ENCODE measurements at places on chromosomes 1 and 21. TPM values are rescaled to one million over a fixed set of nuclear protein-coding genes. Genes with fewer than 3 reads are reported as not detected.

- H3K27me3 ChIP-seq, result peaks cover 43% of the 10 kb centered on the region
- no peaks in the 10 kb centered on the region for H3K36me3 ChIP-seq
- H3K27ac ChIP-seq, result no peak overlapping the region
- H3K4me3 ChIP-seq, result no peak overlapping the region
- DNase-seq, result no peak
Measured at GRCh38 chr1:86155807-86156565, 586 bp downstream of the COL24A1 start.

GRCh38 chr1:230568008-230568407, 74.3 kb upstream of the COG2 start:
- H3K4me3 ChIP-seq, result no peak overlapping the region
- no peak overlapping the region for H3K27ac ChIP-seq
- peak; percentile 13 for DNase-seq
- peaks cover 2% of the 10 kb centered on the region for H3K4me1 ChIP-seq

GRCh38 chr1:244735876-244736561, 83.1 kb downstream of the DESI2 start:
- H3K27ac ChIP-seq, result no peak overlapping the region
- no peaks in the 10 kb centered on the region for H3K36me3 ChIP-seq
- DNase-seq, result no peak
- no peak overlapping the region for H3K4me3 ChIP-seq
- H3K4me1 ChIP-seq, result peaks cover 2% of the 10 kb centered on the region

- no peak overlapping the region for H3K4me3 ChIP-seq
- H3K27me3 ChIP-seq, result no peaks in the 10 kb centered on the region
- H3K27ac ChIP-seq, result no peak overlapping the region
- no peak for DNase-seq
Measured at GRCh38 chr1:164577291-164577690, 18.3 kb downstream of the PBX1 start.

DNA sequence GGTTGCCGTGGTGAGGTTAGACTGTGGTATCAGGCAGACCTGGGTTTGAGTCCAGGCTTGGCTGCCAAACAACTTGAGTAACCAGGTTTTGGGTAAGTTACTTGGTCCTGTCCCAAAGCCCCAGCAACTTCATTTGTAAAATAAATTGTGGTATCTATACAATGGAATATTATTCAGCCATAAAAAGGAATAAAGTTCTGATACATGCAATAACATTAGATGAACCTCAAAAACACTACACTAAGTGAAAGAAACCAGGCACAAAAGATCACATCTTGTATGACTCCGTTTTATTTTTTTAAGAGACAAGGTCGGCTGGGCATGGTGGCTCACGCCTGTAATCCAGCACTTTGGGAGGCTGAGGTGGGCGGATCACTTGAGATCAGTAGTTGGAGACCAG, 16.4 kb upstream of the MIXL1 start:
- DNase-seq, result no peak
- H3K4me1 ChIP-seq, result no peaks in the 10 kb centered on the region
- no peak overlapping the region for H3K27ac ChIP-seq
- H3K36me3 ChIP-seq, result no peaks in the 10 kb centered on the region
- no peaks in the 10 kb centered on the region for H3K27me3 ChIP-seq

RRP1B gene
- total RNA-seq, result 108 TPM

DFFA gene
- total RNA-seq, result 103 TPM

WNT9A gene
- not detected for total RNA-seq

Data from activated naive CD8-positive, alpha-beta T cell treated with anti-CD3 and anti-CD28 coated beads for 36 hours (primary cell).